ENCODE measurements at places on chromosomes 4 and X.
A peak's percentile ranks its signal among the peaks of the same experiment; 100 is the strongest.

- no peak for DNase-seq
These were observed 64.5 kb downstream of the SMC1A start for GRCh38 chrX:53357799-53358530.

GRCh38 chr4:21742326-21742725 is 206.2 kb downstream of the KCNIP4 start:
- no peak for DNase-seq

- no peak for DNase-seq
These were observed 73.6 kb upstream of the TBC1D9 start for GRCh38 chr4:140829825-140830224.

- DNase-seq: no peak
These were observed 268.1 kb downstream of the ANK2 start for GRCh38 chr4:113317523-113317922.

GRCh38 chr4:2797545-2798305 is 4.8 kb downstream of the SH3BP2 start:
- DNase-seq: no peak

DNA sequence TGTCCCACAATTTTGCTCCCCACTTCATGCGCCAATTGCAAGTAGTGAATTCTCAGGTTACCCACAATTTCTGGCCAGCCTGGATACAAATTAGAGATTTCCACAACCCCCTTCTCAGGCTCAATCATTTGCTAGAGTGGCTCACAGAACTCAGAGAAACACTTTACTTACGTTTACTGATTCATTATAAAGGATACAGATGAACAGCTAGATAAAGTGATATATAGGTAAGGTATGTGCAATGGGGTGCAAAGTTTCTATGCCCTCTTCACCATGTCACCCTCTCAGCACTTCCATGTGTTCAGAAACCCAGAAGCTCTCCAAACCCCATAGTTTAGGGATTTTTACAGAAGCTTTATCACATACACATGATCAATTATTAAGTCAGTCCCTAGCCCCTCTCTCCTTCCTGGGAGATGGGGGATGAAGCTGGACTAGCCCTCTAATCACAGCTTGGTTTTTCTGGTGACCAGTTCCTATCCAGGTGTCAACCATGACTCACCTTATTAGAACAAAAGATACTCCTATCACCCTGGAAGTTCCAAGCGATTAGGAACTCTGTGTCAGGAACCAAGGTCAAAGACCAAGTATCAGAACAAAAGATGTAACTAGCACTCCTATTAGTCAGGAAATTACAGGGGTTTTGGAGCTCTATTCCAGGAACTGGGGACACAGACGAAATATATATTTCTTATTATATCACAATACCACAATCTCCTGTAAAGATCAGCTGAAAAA is 33.5 kb upstream of the PRRG1 start:
- no peak for DNase-seq

GRCh38 chrX:369563-370101 is 17.1 kb downstream of the PPP2R3B start:
- no peak for DNase-seq

DNA sequence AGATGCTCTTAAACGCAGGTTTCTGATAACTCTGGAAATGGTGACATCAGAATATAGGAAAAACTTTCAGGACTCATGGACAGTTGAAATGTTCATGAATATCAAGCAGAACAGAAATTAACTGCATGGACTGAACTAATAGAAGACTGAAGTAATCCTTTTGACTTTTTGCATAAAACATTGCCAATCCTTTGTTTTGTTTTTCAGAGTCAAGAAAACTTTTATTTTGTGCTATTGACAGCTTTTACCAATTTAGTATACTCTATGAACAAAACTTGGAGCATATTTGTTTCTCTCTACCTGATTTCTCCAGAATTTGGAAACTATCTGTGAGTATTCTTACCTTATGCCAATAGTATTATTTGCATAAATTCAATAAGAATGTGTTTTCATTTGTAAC is 61.2 kb upstream of the HMX1 start:
- no peak for DNase-seq

DNA sequence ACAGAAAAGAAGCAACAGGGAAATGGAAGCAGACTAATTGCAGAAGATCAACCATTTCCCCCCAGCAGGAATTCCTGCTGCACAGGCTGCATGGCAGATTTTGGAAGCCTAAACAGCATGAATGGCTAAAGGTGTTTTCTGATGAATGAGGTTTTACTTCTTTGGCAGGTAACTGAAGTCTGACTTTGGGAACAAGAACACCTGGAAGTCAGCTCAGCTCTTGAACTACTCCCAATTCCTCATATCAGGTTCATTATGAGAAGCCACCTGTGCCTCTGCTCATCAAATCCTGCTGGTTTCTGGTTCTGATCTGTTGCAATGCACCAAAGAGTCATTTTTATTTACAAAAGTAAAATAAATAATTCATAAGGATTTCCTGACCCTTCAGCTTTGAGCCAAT is 139.0 kb downstream of the COL25A1 start:
- no peak for DNase-seq

DNA sequence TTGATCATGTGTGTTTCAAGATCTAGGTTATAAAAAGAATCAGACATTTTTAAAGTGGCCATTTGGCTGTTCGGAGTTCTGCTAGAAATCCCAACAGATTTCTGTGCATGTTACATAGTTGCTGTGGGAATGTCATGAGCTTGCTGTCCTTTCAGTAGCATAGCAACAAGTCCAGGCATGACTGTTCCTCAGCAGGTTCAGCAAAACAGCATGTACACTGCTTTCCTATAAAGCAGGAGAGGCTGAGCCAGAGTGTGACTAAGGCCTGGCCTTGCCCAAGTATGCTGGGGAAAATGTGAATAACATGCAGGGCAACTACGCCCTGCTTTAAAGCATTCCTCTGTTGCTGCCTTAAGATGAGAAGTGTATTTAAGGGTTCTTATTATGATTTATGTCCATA is 217.1 kb upstream of the SMIM31 start:
- no peak for DNase-seq

- no peak for DNase-seq
These were observed 307.9 kb upstream of the ZFP42 start for GRCh38 chr4:187687697-187688096.

- DNase-seq: no peak
These were observed 248.4 kb upstream of the TTC29 start for GRCh38 chr4:147194114-147194513.

- DNase-seq: peak; percentile 2
These were observed 498 bp downstream of the RBMX start for GRCh38 chrX:136880003-136880451.

DNA sequence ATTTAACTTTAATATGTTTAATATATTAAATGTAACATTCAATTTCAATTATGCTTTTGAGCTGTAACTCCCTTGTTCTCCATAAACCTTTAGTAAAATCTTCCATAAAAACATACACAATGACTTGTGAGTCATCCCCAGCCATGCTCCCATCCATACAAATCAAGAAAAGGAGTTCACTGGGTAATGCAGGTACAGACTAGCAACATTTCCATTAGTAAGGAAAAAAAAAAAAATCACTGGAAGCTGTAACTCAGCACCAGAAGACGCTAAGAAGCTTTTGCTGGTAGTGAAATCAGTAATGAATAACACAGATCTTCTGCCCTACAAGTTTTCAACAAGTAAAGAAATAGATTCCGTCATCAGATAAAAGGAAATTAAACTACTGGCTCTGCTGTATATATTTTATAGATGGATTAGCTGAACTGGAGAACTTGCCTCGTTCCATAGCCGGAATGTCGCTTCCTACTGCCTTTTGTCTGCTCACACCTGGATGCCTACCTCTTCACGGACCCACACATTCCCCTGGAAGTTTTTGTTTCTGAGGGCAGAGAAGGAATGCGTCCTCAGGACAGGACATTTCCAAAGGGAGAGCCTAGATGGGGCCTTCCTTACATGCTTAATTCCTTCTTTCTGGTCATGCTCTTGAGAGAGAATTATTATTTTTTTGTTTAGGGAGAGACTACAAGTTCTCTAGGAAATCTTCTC is 298.4 kb upstream of the ANKRD50 start:
- DNase-seq: no peak

- DNase-seq: no peak
These were observed 79.2 kb upstream of the DKK2 start for GRCh38 chr4:107115185-107115847.

- DNase-seq: no peak
These were observed 3.7 kb upstream of the CCNQ start for GRCh38 chrX:153602601-153603000.

DNA sequence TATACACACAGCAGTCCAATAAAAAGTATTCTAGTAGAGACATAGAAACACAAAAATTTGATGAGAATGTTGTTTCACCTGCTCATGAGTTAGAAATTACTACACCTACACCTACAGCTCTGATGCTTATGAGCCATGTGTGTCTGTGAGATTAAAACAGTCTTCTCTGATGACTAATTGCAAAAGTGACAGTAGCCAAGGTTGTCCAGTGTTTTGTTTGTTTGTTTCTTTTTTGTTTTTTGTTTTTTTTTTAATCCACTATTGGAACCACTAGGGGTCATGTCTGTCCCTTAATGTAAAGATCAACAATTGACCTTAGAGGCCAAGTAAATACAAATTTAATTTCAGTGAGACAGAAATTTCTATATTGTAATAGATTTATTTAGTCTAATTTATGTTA is 423.1 kb downstream of the TEX13C start:
- no peak for DNase-seq

- no peak for DNase-seq
These were observed 79.4 kb downstream of the FTHL17 start for GRCh38 chrX:30992381-30992904.

DNA sequence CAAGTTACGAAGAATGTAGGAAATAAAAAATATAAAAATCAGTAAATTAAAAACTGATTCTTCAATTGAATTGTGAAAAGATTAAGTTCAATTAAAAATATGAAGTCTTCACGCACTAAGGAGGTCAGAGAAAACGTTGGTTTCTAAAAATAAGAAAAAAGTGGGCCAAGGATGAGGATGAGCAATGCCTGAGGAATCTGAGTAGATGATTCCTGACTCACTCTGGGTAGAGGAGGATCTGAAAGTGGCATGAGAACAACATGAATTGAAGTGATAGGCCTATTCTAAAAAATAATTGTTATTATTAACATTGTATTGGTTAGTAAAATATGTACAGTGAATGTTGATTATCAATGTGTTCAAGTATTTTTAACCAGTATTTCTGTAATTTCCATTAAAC is 444.2 kb downstream of the GRIA2 start:
- DNase-seq: no peak

- no peak for DNase-seq
These were observed 273.0 kb downstream of the ARHGAP24 start for GRCh38 chr4:85747882-85748491.

DNA sequence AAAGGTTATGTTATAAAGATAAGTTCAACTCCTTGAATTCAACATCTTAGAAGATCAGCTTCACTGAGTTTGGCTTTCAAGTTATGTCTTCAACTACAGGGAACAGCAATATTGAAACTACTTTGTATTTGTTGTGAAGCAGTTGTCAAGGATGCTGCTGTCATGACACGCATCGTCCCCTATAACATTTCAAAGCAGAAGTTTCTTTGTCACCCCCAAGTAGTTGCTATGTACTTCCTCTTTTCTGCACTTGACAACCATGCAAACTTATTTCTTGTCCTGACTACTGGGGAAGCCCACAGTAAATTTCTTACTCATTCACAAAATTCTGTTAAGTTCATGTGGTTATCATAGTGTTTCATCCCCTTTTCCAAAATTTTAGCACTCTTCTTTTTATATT is 14.3 kb downstream of the ANTXR2 start:
- no peak for DNase-seq

DNA sequence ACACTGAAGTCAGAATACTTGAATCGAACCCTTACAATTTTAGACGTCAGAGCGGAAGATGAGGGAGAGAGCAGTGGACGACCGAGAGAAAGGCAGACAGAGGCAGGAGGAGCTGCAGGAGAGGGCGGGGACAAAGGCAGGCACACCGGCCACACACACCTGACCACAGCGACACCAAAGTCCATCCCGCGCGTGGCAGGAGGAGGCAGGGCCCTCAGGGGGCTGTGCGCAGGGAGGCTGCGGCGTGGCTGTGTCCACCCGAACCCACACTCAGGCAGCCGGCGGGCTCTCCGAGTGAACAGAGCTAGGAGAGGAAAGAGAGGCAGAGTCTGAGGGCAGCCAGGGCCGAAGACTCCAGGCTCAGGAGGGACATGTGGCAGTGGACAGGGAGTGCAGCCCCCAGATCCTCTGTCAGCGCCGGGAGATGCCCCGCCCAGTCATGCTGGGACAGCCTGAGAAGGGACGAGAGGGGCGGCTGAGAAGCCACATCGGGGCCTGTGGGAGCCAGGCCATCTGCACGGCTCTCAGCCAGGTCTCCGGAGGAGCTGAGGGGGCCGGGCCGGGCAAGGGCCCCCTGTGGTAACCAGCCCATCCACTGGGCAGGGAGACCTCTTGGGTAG is 20.1 kb downstream of the GAK start:
- DNase-seq: no peak

DNA sequence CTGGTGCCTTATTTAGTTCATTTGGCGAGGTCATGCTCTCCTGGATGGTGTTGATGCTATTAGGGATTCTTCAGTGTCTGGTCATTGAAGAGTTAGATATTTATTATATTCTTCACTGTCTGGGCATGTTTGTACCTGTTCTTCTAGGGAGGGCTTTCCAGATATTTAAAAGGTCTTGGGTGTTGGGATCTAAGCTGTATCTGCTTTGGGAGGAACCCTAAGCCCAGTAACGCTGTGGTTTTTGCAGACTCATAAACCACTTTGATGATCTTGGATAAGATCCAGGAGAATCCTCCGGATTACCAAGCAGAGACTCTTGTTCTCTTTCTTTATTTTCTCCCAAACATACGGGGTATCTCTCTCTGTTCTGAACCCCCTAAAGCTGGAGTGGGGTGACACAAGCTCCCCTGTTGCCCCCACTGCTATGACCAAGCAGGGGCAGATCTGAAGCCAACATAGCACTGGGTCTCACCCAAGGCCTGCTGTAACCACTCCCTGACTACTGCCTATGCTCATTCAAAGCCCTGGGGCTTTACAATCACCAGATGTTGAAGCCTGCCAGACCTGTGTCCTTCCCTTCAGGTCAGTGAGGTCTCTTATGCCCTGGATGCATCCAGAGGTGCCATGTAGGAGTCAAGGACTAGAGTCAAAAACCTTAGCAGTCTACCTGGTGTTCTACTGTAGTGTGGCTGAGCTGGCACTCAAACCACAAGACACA is 187.6 kb downstream of the GUCY2F start:
- DNase-seq: no peak

- no peak for DNase-seq
These were observed 39.2 kb downstream of the USP11 start for GRCh38 chrX:47272013-47272408.

DNA sequence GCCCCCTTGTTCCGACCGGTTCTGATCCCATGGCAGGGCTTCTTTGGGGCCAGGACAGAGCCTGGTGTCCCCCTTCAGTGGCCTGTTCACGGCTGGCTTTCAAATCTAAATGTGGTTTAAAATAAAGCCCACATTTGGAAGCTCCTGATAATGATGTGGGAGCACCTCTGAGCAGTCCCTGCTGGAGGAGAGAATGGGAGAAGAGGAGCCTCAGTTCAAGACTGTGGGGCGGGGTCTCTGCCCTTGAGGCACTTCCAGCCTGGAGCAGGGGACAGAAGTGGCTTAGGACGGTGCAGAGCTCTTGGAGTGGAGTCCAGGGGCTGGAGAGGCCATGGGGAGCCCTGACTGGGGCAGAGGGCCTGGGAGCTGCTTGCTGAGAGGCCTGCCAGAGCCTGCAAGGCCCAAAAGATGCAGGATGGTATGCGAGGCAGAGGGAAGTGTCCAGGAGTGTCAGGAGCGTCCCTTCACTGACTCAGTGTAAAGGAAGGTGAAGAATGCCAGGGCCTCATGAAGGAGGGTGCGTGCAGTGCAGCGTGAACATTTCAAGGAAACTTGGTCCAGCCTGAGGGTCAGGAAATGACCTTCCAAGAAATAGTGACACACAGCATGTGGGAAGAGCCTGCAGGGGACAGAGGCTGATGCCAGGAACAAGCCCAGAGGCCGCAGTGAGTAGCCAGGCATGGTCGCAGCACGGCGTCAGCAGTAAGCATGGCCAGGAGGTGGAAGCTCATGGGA is 21.1 kb upstream of the TADA2B start:
- DNase-seq: no peak
